MV-4-11 (cell line): ENCODE measurements at places on chromosomes 13 and 19.

DNA sequence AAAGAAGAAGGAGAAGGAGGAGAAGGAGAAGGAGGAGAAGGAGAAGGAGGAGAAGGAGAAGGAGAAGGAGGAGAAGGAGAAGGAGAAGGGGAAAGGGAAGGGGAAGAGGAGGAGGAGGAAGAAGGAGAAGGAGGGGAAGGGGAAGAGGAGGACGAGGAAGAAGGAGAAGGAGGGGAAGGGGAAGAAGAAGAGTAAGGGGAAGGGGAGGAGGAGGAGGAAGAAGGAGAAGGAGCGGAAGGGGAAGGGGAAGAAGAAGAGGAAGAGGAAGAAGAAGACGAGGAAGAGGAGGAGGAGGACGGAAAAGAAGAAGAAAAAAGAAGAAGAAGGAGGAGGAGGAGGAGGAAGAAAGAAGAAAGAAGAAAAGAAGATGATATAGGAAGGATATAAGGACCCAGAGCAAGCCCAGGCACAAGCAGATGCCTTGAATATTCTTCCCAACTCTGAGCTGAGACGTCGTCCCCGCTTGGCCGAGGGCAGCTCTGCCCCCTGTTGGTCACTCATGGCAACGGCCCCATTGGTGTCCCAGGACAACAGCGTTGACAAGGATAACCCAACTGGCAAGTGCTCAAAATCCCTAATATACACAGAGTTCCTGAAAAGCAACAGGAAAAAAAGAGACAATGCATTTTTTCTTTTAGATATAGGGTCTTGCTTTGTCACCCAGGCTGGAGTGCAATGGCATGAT is 30.6 kb upstream of the IGSF23 start:
- DNase-seq: peak; percentile 33

DNA sequence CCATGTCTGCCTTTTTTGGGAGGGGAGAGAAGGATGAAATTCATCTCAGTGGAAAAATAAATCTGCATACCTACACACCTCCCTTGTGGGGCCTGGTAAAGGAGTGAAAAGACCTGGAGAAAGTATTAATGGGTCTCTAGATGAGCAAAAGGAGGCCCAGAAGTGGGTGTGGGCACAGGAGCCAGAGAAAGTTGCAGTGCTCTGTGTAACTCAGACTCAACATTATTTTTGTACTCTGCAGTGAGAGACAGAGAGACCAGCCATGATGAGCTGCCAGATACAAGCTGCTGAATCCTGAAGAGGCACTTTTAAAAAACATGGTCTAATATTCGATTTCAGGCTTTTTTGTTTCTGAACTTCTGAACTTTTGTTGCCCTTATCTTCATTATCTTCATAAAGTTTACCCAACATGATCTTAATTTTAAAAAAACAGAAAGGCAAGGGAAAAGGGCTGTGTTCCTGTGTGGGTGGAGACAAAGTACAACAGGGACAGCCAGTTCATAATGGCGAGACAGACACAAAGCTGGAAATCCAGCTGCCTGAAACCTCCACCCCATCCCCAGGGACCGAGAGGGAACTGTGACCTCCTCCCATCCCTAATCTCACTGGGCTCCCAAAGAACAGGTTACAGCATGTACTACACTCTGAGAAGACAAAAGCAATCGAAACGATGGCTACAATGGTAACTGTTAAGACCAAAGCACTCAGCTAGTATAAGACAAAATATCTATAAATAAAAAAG is 77.2 kb downstream of the KLF12 start:
- DNase-seq: no peak

DNA sequence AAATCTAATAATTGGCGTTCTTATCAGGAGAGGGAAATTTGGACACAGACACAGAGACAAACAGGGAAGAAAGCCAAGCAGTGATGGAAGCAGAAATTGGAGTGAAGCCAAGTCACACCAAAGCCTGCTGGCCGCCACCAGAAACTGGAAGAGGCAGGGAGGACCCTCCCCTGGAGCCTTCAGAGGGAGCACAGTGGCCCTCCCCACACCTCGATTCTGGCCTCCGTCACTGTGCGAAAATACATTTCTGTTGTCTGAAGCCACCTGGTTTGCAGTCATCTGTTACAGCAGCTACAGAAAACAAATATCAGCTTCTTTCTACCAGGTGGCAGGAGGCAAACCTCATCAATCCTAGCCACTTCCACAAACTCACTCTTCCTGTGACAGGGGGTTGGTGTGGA is 8.3 kb upstream of the TLE6 start:
- DNase-seq: no peak

- DNase-seq: no peak
These were observed 5.0 kb downstream of the EPHX3 start for GRCh38 chr19:15227261-15227660.
